ENCODE measurements at places on chromosomes 13 and 19.

GRCh38 chr19:10270616-10271394 lies at the start of gene ICAM1:
Gene ICAM1 (plus strand): TSS chr19:10271120. CDS start chr19:10271160, 40 bp downstream.
- DNase-seq, result peak; percentile 85

DNA sequence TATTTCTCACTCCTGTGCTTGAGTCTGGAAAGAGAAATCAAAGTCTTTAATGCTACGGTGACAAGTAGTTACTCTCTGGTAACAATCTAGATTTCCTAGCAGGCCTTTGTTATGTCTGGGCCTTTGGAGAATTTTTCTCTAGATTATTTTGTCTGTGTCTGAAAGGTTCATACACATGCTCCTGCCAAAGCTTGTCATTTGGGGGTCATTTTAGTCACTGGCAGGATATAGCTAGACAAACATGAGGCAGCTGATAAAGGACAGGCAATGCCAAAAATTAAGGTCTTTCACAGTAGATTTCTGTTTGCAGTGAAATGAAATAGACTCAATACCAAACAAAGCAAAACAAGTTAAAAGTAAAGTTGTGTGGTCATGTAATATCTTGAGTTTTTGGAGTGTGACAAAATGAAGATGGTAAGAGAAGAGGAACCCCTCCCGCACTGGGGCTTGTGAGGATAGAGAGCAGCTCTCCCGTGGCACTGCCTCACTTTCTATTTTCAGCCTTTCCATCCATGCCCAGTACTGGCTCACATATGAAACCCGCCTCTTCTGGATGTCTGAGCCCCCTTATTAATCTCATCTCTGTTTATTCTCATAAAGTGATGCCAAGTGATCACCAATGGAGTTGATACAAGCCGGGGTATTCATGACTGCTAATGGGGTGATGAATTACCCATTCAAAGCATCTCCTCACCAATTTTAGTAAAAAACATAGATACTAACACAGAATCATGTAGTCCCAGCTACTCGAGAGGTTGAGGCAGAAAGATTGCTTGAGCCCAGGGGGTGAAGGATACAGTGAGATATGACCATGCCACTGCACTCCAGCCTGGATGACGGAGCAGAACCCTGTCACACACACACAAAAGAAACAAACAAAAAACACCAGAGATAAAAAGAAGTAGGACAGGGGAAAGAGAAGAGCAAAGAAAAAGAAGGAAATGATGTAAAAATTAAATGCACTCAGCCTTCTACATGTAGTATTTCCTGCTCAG lies 389.3 kb downstream of the FGF14 start:
- DNase-seq, result no peak

- peak; percentile 21 for DNase-seq
Measured at GRCh38 chr13:111247552-111247951, 72.9 kb upstream of the TEX29 start.

GRCh38 chr19:8561075-8561764 lies 16.0 kb downstream of the MYO1F start:
- no peak for DNase-seq

DNA sequence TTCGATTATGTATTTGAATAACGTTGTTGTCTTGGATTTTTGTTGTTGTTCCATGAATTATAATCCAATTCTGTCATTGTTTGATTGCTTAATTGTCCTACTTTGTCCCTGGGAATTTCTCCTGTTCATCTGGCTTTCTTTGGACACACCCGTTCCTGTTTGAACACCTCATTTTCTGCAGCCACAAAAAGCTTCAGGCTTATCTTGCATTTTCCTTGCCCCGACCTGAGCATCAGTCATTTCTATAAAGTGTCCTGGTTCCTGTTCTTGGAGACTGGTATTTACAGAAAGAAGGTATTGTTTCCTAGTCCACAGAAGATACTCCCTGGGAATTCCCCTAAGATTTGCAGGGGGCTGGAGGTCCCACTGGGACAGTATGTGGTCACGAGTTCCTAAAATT lies 731.8 kb upstream of the ARGLU1 start:
- DNase-seq, result no peak

GRCh38 chr19:3167533-3168272 lies 10.9 kb upstream of the S1PR4 start:
- no peak for DNase-seq

DNA sequence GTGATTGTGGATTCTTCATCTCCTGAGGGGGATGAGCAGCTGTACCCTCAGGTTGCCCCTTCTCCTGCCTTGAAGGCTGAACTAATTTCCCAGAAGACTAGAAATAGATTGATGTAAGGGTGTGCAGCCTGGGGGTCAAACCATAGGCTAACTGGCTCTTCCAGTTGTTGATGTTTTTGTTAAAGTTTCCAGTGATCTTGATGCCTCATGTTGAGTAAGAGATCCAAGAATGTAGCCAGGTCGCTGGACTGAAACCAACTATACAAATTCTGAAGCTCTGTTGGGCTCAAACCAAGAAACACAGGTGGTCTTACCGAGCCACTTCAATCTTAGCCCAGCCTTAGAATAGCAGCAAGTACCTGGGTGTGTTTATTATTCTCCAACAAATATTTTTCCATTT lies 391.8 kb downstream of the KLF5 start:
- DNase-seq, result no peak
